ENCODE measurements at places on chromosomes 6 and 20.

DNA sequence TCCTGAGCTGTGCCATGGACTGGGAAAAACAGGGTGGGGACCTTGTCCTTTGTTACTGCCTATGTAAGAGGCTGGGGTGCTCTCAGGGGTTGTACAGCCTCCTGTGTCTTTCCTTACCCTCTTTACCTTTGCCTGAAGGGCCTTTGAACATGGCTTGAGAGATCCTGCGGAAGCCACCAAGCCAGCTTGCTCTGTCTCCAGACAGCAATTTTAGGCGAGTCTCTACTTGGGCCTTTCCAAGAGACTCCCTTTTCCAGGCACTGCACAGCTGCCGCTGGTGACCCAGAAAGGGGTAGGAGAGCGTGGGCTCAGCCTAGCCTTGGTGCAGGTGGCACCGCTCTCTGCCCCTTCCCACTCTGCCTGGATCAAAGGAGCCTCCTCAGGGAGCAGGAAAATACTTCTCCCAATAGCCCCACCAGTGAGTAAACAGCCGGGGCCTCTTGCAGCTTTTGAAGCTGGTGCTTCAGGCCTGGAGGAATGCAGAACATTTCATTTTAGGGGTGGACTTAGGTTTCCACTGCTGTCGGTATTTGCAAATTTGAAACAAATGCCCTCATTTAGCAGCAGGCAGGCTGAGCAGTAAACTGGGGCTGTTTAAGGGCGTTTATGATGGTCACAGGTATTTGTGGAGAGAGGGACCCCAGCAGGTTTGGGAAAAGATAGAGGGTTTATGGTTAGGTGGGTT, 13.9 kb downstream of the PTK7 start:
- no peak for DNase-seq

- DNase-seq = no peak
Measured at GRCh38 chr20:59976156-59976782, 18.0 kb downstream of the CDH26 start.

GRCh38 chr6:45614488-45615285, 237.0 kb upstream of the SUPT3H start:
- DNase-seq = no peak

DNA sequence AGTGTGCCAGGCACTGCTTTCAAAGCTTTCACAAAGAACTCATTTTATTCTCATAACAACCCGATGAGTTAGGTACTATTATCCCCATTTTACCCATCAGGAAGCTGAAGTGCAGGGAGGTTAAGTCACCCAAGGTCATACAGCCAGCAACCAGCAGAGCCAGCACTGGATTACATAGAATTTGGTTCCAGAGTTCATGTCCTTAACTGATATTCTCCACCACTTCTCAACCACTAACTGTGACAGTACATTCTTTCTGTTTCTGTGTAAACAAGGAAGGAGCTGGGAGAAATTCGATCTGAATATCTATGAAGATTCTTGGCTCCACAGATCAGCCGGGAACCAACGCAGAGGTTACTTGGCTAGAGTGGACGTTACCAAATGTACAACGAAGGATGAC, 98.0 kb downstream of the KIF16B start:
- DNase-seq = no peak

DNA sequence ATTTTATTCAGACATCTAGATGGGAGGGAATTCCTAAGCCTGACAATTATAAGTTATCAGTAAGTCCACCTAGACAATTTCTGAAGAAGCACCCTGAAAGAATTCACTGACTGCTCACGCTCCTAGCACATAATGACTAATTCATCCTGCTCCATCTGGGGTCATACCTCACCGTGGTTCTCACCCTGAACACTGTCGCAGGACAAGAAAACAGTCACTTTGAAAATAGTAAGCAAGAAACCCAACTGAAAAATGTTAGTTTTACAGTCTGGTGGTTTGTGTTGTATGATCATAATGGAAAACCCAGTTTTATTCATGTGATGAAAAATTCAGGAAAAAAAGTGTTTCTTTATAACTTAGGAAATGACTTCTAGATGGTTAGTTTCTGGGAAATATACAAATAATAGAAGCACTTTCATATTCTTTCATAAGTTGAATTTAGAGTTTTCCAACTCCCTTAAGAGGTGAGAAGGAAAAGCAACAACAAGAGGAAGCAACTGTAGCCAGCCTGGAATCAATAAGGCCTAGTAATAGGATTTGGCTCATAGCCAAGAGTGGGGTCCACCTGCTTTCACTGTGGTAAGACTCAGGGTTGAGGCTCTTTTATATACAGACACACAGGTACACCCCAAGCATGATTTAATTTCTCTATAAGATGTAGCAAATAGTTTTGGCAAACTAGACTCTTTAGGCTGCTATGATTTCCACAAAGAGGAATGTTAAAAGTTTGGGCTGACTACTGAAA, 94.1 kb downstream of the HIVEP2 start:
- no peak for DNase-seq

- no peak for DNase-seq
Measured at GRCh38 chr6:161001421-161001820, 9.9 kb downstream of the MAP3K4 start.

- no peak for DNase-seq
Measured at GRCh38 chr6:147078106-147078505, 126.1 kb upstream of the STXBP5 start.

- DNase-seq = no peak
Measured at GRCh38 chr20:56720620-56721213, 91.6 kb downstream of the TFAP2C start.

- DNase-seq = no peak
Measured at GRCh38 chr6:3421791-3422434, 34.9 kb downstream of the SLC22A23 start.

- no peak for DNase-seq
Measured at GRCh38 chr20:54108326-54108642, 37.9 kb upstream of the BCAS1 start.

DNA sequence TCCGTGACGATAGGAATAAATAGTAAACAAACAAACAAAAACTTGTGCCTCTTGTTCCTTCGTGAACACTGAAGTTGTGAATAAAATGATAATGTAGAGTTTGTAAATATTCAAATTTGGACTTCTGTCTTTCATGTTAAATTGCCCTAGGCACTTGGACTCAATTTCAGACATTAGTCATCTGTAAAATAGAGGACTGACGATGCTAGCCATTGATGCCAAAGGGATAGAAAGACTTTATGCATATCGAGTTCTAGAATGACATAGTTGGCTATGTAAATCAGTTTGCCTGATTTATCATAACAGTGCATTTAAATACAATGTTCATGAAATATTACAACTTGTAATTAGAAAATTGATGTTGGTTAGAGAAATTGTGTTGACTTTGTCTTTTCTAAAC, 45.9 kb upstream of the FLRT3 start:
- no peak for DNase-seq

DNA sequence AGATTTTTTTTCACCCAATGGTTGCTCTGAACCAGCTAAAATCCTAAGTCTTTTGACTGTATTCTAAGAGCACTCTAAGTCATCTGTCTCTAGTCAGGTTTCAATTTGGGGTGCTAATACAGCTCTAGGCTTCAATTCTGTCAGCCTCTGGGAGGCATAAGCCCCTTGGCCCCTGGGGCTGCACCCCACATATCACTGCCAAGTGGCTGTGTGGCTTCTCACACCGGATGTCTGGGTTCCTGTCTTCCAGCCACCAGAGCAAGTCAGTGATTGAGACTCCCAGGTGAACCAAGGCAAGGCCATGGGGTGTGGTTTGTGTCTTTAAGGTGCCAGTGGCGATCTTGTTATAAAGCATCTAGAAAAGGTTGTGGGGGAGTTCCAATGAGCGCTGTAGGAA, 136.5 kb downstream of the TMEM242 start:
- DNase-seq = no peak

GRCh38 chr6:138000941-138001340, 106.3 kb downstream of the PERP start:
- no peak for DNase-seq

GRCh38 chr20:15155848-15156401, 818.5 kb upstream of the FLRT3 start:
- DNase-seq = no peak

DNA sequence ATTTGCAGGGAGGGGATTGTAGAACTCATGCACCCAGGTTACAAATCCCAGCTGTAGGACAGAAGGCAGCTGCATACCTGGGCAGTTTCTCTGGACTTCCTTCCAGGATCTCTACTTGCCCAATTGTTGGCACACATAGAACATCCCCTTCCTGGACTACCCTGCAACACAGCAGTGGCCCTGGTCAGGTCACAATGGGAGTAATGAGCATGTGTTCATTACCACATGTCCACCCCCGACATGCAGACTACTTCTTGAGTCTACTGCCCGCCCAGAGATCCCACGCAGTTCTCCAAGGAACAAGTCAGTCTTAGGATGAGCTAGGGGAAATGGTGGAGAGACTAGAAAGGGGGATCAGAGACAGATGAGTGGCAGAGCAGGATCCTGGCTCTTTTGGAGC, 5.1 kb downstream of the PEX6 start:
- DNase-seq = no peak

DNA sequence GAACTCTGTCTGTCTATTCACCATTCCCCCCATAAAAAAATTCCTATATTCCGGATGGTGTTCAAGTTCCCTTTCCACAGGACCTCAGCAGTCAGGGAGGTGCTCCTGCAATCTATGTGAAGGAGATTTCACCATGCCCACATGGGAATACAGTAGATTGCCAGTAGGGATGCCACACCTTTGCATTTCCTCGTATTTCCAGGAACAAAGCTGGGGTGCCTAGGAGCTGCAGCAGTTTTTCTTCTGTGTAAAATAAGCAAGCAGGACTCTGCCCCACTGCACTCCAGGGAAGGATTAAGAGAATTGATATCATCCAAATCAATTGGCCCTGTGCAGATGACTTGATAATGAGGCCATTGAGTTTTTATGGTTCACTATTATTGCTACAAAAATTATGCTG, 7.4 kb upstream of the KIF16B start:
- no peak for DNase-seq

- peak; percentile 22 for DNase-seq
Measured at GRCh38 chr20:10781526-10781925, 107.7 kb upstream of the JAG1 start.

Measured in GM20000 (cell line).